ENCODE measurements at places on chromosomes 16 and 17.
A peak's percentile ranks its signal among the peaks of the same experiment; 100 is the strongest.

DNA sequence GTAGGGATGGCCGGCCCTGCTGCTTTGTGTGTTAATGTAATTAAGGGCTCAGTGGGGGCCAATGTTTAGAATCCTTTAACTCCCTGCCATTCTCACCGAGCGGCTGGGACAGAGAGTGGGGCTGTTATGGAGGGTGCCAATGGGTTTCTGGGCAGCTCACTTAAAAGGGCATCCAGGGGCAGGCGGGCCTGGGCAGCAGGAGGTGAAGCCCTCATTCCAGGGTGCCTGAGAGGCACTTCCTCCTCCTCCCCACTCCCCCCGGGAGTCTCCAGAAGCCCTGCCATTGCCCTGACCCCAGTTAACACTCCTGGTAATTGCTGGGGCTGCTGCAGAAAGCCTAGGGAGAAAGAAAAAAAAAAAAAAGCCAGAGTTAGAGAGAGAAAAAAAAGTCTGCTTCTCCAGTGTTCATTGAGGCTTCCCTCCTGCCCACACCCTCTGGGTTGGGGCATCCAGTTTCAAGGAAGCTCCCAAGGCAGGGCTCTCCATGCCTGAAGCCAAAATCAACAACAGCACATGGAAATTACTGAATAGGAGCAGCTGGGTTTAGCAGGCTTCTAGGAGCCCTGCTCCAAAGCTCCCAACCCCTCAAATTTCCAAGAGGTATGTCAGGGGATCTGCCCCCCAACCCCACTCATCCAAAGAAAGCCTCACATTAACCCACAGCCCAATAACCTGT is 28.0 kb downstream of the CUEDC1 start:
- DNase-seq, result no peak

DNA sequence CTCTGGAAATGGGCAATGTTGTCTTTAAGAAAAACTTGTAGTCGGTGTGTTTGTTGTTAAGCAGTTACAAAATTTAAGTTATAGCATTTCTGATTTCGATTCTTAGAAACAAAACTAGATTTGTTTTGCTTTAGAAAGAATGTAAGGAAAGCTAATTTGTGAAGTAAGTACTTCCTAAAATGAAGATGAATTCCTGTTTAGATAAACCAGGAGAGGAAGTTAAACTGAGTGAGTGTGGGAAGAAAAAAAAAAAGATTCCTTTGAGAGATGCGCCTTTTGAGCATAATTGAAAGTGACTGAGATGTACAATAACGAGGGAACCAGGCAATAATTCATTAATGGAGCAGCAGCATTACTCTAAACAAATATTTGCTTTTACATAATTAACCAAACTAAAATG is 52.4 kb upstream of the ALOX12 start:
- DNase-seq, result no peak

DNA sequence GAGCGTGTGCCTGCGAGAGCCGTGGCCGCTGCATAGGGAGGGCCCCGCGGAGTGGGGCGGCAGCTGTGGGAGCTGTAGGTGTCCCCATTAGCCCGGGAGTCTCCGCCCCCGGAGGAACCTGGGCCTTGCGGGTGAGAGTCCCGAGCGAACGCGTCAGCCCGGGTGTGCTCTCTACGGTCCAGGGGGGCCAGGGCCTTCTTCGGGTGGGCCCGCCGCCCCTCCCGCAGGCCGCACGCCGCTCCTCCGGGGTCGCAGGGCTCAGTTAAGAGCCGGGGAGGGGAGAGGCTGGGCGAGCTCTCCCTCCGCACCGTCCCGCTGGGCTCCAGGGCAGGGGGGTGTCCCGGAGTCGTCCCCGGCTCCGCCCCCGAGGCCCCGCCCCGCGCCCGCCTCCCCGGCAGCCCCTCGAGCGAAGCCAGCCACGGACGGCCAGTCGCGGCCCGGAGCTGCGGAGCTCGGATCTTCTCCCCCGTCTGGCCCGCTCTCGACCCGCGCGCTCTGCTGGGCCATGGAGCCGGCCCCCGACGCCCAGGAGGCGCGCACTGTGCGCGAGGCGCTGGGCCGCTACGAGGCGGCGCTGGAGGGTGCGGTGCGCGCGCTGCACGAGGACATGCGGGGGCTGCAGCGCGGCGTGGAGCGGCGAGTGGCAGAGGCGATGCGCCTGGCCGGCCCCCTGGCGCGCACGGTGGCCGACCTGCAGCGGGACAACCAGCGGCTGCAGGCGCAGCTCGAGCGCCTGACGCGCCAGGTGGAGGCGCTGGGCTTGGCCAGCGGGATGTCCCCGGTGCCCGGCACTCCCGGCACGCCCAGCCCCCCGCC is at the start of gene SMTNL2:
TSS of gene SMTNL2 (plus strand) at position 429 of the 816 bp plus-strand sequence. CDS start at position 506, 77 bp downstream.
- no peak for DNase-seq

DNA sequence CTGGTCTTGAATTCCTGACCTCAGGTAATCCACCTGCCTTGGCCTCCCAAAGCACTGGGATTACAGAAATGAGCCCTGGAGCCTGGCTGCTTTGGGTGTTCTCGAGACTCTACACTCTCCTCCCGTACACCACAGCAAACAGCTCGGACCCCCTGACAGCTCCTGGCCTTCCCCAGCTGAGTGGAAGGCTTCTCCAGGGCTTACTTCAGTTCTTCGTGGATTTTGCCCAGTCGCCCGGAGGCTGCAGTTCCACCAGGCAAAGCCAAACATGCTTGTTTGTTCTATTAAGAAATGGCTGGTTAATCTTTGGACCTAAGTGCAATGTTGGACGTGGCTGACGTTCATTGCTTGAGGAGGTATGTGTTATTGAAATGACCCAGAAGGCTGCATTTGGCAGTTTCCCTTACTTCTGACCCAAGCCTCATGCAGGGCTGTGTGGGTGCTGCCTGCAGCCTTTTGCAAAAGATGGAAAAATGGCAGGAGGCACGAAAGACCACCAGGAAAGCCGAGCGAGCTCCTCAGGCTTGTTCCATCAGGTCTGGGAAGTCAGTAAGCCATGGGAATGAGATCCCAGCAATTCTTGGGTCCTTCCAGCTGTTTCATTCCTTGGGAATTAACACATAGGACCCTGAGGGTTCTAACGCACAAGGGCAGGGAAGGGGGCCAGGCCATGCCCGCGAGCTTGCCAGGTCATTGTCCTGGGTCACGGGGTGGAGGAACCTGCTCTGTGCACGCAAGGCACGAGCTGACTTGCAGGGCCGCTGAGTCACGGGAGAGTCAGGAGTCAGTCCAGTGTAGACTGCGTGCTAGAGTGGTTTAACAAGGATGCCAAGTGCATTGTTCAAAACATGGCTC is 23.9 kb upstream of the KLHDC4 start:
- DNase-seq, result no peak

- DNase-seq, result no peak
These were observed 27.4 kb upstream of the FAM20A start for GRCh38 chr17:68628576-68628957.

DNA sequence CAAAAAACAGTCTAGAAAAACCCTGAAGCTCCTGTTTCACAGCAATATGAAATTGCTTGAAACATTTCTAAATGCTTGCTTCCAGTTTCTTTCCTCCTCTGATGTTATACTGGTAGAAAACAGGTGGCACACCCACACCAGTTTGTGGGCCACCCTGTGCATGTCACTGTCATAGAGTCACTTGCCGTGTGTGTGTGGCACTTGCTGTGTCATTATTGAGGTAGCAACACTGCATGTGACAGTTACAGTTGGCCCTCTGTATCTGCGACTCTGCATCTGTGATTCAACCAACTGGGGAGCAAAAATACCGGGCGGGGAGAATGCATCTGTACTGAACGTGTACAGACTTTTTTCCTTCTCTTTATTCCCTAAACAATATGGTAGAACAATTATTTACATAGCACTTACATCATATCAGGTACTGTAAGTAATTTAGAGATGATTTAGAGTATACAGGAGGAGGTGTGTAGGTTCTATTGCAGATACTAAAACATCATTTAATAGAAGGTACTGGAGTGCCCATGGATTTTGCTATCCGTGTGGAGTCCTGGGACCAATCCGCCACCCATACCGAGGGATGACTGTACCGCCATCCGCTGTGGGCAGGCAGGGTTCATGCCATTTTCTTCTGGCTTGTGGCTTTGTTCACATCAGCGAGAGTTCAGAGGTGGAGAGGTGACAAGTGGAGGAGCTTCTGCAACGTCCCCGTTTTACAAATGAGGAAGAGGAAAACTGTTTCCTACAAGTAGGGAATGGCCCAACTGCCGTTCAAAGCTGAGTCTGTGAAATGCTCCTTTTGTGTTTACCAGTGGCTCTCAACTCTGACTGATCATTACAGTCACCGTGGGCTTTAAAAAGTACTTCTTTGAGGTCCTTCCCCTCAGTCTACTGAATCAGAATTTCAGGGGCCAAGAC is 373.7 kb downstream of the SNX29 start:
- DNase-seq, result peak; percentile 71

DNA sequence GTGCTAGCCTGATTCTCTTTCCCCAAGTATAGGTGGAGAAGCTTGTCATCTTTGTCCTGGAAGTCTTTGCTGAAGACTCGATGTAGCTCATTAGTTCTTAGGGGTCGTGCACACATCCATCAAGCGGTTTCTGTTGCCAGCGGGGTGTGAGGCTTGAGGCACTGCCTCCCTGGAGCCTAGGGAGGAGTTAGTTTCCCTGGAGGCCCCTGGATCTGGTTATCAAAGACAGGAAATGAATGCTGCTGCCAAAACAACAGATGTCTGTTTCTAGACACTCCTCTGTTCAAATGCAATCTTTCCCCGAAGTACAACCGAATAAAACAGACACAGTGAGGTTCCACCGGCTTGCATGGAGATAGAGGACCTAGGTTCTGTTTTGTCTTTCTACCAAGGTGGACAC is 17.5 kb downstream of the HS3ST4 start:
- no peak for DNase-seq

DNA sequence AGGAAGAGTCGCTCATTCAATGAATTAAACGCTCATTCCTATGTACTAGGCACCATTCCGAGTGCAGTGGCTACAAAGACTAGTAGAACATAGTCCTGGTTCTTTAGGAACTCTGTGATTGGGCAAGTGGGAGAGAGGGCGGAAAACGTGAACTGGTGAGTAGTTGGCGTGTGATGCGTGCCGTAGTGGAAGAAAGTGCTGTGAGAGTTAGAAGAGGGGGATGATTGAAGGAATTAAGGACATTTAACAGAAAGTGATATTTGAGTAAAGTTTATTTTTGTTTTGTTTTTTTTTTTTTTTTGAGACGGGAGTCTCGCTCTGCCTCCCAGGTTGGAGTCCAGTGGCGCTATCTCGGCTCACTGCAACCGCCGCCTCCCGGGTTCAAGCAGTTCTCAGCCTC is 7.9 kb upstream of the SLFN14 start:
- DNase-seq, result no peak

- peak; percentile 78 for DNase-seq
These were observed 103.7 kb downstream of the GRIN2A start for GRCh38 chr16:10078541-10078949.

- DNase-seq, result peak; percentile 86
These were observed 5.6 kb downstream of the ACD start for GRCh38 chr16:67654403-67654911.

GRCh38 chr16:72901000-72901627 is 146.8 kb downstream of the ZFHX3 start:
- no peak for DNase-seq

GRCh38 chr16:15607700-15608396 is 35.1 kb downstream of the MARF1 start:
- DNase-seq, result no peak

DNA sequence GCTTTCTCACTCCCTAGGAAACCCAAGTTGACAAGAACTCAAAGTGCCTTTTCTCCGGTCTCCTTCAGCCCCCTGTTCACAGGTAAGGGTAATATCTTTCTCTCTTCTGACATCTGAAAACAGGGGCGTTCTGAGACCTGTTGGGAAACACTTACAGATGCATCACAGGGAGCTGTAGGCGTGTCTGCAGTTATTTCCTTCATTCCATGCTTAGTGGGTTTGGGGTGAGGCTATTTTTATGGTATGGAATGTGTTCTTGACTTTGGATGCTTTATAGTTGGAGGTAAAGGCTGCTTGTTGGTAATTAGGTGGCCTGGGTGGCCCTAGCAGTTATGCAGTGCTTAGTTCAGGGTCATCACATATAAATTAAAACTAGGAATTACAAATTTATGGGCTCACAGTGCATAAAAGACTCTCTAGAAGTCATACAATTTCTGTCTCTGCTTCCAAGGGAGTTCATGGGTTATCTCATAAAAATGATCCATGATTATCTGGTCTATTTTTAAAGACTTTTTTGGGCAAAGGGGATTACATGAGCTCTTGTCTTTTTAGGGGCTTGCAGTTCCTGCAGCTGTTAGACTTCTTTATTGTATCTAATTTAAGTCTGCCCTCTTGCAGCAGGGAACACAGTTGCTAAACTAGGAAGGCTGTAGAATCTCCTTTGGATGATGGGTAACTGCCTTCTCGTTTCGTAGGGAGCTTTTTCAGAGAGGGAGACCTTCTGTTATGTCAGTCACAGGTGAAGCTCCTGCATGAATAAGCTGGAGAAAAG is 10.2 kb downstream of the SOCS7 start:
- no peak for DNase-seq

DNA sequence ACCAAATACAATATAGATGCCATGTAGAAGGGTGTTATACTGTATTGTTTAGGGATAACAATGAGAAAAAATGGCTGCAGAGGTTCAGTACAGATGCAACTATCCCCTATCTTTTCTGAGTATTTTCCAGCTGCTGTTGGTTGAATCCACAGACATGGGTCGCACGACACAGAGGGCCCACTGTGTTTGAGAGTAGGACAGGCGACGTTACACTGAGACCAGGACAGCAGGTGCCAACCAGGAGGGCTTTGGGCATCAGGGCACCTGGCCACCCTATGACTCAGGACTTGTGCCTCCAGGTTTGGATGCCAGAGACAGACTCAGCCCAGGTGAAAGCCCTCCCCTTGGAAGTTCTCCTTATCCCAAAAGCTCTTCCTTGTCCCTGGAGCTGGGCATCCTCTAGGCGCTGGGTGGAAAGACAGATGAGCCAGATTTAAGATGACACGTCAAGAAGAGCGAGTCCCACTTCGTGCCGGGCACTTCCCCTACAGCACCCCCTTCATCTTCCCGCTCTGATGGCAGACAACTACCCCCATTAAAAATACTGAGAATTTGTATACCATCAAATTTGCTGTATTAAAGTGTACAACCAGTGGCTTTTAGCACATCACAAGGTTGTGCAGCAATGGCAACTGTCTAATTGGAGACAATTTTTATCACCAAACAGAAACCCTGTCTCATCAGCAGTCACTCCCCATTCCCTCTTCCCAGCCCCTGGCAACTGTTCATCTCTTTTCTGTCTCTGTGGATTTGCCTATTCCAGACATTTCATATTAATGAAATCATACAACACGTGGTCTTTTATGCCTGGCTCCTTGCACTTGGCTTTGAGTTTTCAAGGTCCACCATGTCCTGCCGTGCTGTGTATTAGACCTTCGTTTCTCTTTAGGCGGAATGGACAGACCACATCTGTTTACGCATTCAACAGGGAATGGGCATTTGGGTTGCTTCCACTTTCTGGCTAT is 30.6 kb downstream of the TNFRSF13B start:
- no peak for DNase-seq

GRCh38 chr17:76479515-76480060 is 12.2 kb downstream of the AANAT start:
- DNase-seq, result no peak

GRCh38 chr17:8831234-8831849 is 32.2 kb upstream of the MFSD6L start:
- DNase-seq, result no peak

- no peak for DNase-seq
These were observed 1.0 kb downstream of the MYO15B start for GRCh38 chr17:75588596-75589011.

All from posterior cingulate gyrus (tissue), 11 donors.